ENCODE measurements at places on chromosomes 6 and 20.
A peak's percentile ranks its signal among the peaks of the same experiment; 100 is the strongest.

DNA sequence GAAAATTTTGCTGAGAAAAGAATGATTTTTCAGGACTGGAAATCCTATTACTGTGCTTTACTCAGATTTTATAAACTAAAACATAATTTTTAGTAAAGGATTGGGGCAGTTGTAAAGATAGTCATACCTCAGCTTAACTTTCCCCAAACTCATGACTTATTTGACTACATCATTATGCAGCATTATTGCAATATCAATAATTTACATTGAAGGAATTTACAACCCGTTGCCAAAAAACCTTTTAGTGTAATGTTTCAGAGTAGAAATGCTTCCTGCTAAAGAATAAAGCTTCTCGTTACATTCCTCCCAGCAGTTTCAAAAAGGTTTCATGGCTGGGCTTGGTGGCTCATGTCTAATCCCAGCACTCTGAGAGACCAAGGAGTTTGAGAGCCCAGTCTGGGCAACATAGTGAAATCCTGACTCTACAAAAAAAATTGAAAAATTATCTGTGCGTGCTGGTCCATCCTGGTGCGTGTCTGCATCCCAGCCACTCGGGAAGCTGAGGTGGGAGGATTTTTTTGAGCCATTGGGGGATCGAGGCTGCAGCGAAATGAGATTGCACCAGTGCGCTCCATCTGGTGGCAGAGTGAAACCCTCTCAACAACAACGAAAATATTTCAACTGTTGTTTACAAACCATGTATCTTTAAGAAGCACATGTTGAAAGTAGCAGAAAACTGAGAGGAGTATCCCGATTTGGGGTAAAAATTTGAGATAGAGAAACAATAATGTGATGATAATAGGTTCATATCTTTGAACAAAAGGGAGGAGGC lies 4.4 kb downstream of the AMD1 start:
- no peak for DNase-seq

GRCh38 chr6:105424175-105424783 lies 21.4 kb upstream of the PREP start:
- peak; percentile 18 for DNase-seq

DNA sequence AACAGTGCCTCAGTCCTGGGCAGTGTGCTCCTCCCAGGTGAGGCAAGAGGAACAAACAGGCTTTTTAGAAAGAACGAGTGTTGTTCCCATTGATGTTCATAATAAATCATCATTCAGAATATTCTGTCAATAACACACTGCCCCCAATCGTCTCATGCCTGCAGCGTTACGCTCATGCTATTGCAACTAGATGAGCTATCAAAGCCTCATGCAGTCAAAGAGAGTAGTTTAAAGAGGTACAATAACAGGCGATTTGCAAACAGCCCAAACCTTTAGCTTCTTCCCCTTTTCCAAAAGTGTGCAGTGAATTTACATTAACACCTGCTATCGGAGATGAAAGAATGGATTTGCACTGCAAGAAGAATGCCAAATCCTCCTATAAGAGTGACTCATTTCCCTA lies 1164.7 kb upstream of the MAP3K7 start:
- no peak for DNase-seq

GRCh38 chr6:26362836-26363220 lies 2.2 kb upstream of the BTN3A2 start:
- no peak for DNase-seq

DNA sequence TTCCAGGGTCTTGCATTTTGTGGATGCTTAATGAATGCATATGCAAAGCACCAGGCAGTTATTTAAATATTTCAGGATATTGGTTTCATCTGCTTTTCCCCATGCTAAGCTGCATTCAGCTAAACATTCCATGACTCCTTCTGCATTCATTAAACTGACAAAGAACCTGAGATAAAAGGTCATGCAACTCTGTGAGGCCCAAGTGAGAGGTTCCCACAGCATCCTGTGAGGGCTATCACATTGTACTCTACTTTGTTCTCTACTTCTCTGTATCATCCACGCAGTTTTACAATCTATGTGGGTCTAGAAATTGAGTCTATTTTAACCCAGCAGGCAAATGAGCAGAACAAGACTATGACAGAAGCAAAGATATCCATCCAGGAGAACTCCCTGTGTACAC lies 86.4 kb upstream of the PRSS16 start:
- no peak for DNase-seq

GRCh38 chr20:1264727-1265126 lies 1.4 kb upstream of the SNPH start:
- no peak for DNase-seq

DNA sequence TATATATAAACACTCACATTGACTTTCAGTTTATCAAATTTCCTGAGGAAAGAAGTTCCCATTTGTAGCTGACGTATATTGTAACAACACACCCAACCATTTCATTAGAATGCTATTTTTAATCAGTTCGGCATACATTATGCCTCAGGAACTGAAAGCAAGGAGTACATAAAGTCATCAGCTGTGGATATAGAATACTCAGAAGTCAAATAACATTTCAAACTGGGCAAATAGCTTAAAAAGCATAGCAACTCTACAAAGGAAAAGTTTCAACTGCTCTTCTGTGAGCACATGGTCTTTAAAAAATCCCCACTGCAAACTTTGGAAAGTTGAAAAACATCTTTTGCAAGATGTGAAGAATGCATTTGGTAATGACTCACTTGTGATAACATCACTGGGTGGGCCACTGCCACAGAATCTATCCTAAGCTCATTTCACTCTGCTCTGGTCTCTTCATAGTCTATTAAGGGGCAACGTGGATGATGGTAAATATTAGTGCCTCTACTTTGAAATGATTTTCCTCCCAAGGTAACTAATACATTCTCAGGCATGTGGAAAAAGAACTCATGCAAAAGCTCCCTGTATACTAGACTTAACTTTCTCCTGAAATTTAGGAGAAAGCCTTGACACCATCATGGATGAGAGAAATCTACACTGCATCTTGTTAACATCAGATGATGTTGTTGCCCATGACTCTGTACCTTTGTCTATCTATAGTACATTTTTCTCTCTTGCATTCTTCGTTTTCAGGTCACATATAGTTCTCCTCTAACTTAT lies 49.2 kb downstream of the FYN start:
- DNase-seq = no peak

DNA sequence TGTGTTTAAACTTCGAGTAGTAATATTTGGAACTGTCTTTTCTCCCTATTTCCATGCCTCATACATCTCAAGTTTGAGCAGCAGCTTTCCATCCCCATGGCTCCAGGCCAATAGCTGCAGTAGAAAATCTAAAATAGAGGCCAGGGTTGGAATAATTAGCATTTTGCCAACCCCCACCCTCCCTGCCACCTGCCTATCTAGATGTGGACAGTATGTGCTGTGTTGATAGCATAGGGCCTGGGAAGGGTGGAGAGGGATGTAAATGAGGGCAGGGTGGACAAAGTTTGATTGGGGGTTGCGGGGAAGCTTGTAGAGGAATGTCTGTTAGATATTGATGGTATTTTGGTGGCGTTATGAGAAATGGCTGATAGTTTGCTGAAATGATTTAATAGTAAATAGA lies 5.6 kb downstream of the TOP1 start:
- DNase-seq = no peak

GRCh38 chr20:9884061-9884460 lies 45.2 kb upstream of the PAK5 start:
- no peak for DNase-seq

DNA sequence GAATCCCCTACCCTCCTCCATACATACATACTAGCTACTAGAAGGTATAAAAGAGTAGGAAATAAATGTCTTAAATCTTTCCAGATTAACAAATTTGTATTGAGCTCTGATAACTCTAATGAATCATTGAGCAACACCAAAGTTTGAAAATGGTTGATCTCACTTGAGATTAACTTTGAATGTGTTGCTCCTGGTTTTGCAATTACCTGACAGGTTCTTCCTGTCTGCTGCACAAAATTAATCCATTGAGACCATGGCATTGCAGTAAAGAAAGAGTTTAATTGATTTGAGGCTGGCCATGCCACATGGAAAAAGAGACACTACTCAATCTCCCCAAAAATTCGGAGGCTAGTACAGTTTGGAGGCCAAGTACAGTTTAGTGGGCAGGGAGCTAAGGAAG lies 21.3 kb upstream of the EZR start:
- no peak for DNase-seq

- no peak for DNase-seq
Measured at GRCh38 chr20:45011108-45011526, 44.8 kb downstream of the STK4 start.

DNA sequence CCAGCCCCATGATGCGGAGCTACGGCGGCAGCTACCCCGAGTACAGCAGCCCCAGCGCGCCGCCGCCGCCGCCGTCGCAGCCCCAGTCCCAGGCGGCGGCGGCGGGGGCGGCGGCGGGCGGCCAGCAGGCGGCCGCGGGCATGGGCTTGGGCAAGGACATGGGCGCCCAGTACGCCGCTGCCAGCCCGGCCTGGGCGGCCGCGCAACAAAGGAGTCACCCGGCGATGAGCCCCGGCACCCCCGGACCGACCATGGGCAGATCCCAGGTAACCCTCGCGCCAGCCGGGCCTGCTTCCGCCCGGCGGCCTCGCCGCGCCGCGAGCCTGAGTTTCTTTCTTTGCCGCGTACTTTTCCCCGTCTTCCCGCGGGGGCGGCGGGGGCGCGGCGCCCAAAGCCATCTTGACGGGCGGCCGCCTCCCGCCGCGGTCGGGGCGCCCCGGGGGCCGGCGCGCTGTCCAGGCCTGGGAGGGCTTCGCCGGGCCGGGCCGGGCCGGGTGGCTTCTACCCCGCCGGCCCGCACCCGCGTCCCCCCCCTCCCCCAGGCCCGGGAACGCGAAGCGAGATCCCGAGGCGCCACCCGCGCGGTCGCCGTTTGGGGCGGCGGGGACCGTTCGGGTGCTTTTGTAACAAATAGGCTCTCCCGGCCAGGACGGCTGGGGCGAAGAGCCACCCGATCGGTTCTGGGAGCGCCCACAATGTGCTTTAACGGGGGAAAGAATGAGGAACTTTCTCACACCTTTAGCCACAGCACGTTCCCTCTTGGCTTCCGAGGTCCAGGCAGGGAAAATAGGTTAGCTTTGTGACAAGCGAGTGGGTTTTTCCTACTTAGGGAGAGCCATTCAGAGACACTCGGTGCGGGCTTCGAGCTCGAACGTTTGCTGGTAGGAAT lies 2.3 kb downstream of the ARID1B start:
- no peak for DNase-seq

Data from GM12891 (cell line).